WTC11 (cell line): ENCODE measurements at places on chromosomes 13 and 19.

- DNase-seq = no peak
Measured at GRCh38 chr13:84431646-84432045, 549.4 kb upstream of the SLITRK1 start.

- DNase-seq = no peak
Measured at GRCh38 chr19:33755099-33756035, 41.3 kb upstream of the KCTD15 start.

- DNase-seq = no peak
Measured at GRCh38 chr19:51686171-51686570, 7.0 kb upstream of the SPACA6 start.

DNA sequence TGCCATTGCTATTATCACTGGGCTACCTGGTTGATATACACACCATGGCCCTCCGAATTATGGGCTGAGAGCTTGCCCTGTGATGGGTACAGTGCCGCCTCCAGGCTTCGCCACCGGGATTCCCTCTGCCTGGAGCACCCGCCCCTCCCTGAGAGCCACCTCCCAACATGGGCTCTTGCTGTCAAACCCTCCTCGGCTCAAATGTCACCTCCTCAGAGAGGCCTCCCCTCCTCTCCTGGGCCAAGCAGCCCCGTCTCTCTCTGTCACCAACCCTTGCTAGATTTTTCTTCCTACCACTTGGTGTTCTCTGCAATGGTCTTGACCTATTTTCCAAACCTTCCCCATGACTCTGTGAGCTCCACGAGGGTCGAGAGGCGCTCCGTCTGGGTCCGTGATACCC is 12.2 kb upstream of the TLE2 start:
- DNase-seq = no peak
